ENCODE measurements at places on chromosomes 3 and 15.

- no peak for DNase-seq
Measured at GRCh38 chr3:141411251-141411771, 43.0 kb downstream of the ZBTB38 start.

GRCh38 chr3:20853890-20854289 lies 667.9 kb upstream of the SGO1 start:
- no peak for DNase-seq

DNA sequence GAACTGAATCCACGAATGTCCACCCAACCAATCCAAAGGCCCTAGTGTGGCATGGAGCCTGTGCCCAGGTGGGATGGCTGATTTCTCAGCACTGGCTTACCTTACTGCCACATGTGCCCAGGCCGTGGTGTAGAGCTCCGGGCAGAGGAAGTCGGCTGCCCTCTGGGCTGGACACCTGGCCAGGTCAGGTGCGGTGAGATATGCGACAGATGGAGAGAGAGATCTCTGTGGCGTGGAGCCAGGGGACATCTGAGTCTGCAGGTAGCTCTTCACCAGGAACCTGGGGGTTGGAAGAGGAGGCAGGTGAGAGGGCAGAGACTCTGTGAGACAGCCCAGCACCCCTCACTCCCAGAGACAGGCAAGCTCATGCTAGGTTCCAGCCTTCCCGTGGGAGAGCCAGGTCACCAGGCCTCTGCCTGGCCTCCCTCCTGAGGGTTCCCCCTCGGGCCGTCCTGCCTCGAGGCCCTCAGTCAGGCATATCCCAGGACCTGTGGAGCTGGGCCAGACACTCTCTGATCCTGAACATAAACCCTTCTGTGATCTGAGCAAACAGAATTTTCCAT lies 12.6 kb downstream of the ACOX2 start:
- no peak for DNase-seq

DNA sequence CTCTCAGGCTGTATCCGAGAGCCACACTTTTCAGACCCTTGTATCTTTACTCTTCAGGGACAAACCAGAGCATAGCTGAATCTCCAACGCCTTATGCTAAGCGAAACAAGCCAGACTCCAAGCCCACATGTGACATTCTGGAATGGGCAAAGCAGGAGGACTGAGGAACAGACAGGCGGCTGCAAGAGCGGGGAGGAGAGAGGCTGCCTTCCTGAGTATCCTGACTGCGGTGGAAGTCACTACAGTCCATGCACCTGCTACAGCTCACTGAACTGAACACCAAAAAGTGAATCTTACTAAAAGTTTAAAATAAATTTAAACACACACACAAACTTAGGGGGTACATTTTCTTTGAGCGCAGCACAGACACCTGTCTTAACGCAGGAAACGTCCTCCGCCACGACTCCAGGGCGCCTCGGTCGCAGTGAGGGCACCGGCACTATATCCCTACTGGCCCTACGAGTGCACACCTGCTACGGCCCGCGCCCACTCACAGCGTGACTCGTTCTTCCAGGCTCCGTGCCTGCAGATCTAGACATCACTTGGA lies 1.4 kb downstream of the CYFIP1 start:
- DNase-seq = no peak

DNA sequence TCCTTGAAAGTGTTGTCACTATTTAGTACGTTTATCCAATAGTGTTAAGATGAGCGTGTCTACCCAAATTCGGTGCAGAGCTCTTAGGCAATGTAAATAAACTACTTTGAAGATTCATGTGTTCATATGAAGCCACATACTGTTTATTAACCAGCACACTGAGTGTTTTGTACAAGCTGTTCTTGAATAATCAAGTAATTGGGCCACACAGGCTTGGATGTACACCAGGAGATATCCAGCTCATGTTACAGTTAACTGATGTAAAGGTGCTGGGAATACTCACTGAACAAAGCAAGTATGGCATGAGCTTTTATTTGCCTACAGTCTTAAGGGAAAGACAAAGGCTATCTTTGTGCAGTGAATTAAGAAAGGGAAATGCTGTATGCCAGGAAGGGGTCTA lies 632 bp upstream of the DHX36 start:
- no peak for DNase-seq

DNA sequence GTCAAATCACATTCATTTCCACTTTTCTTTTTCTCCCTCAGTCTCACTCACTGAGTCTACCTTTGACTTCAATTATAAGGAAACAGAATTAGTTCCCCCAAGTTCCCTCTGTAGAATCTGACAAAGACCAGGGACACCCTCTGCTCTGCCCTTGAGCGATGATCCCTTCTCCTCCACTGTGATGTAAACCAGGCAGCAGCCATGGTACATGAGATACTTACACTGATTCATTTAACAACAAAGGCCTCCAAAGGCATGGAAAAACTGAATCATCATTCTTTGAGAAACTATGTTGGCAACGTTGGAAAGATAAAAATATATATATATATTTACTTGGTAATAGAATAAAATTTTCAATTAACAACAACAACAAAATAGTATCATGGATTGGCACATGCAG lies 84.1 kb downstream of the P3H2 start:
- DNase-seq = no peak

DNA sequence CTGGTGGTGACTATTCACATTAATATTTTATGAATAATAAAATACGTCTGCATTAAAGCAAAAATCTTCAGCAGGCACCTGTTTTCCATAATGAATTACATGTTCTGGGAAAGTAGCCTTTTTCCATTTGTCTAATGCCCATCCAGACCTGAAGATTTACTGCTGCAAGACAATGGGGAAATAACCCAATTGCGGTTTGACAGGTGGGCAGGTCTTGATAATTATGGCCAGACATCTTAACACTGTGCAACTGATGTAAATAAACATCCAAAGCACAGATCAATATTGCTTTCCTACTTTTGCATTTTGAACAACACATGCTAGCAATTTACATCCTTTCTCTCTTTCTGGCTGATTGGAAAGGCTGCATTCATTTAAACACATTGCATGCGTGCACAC lies 173.9 kb downstream of the MEIS2 start:
- no peak for DNase-seq

DNA sequence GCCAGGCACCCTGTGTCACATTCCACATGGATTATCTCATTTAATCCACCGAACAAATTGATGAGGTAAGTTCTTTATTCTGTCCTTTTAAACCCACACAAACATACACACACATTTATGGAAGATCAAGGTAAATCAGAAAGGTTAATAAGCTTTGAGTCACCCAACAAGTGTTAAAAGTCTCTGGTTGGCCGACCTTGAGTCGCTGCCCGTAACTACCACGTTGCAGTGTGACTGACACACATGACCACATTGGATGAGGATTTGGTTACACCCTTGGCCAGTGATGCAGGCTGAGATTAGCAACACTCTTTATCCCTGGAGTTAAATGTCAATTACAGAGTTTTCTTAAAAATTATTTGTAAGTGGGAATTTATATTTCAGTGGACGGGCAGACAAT lies 19.2 kb downstream of the FOXP1 start:
- no peak for DNase-seq

DNA sequence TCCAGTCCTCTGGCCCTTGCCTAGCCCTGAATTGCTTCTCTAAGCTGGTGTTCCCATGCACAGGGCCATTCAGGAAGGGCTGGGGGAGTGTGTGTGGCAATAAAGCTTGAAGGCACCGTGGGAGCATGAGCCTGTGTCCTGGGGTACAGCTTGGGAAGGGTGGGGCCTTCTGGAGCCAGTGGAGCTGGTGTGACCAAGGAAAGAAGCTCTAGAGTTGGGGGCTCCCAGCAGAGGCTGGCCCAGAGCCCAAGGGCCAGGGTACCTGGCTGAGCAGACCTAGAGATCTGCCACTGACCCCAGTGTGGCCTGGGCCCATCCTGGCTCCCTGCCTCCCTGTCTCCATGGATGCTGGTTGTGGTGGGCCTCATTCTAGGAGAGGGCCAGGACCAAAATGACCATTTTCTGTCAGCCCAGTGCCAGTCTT lies 8.1 kb downstream of the ABTB1 start:
- no peak for DNase-seq

All from AG08395 (cell line).